ENCODE measurements at places on chromosomes 2 and 18.
A peak's percentile ranks its signal among the peaks of the same experiment; 100 is the strongest.

GRCh38 chr18:35524226-35524625 is 26.5 kb upstream of the INO80C start:
- no peak for DNase-seq

- DNase-seq: no peak
Observed at GRCh38 chr2:74735009-74735408, 81.0 kb downstream of the SEMA4F start.

DNA sequence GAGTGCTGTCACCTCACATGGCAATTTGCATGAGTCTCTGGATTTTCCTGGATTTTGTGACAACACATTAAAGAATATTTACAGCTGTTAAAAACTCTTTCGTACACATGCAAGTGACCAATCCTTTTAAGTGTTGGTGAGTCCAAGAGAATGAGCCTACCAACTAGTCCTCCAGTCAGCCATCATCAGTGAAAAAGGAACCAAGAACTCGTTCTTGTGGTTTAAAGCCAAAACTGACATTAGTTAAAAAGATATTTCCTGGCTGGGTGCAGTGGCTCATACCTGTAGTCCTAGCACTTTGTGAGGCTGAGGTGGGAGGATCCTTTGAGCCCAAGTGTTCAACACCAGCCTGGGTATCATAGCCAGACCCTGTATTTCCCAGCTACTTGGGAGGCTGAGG is 215.4 kb upstream of the ITGA4 start:
- no peak for DNase-seq

DNA sequence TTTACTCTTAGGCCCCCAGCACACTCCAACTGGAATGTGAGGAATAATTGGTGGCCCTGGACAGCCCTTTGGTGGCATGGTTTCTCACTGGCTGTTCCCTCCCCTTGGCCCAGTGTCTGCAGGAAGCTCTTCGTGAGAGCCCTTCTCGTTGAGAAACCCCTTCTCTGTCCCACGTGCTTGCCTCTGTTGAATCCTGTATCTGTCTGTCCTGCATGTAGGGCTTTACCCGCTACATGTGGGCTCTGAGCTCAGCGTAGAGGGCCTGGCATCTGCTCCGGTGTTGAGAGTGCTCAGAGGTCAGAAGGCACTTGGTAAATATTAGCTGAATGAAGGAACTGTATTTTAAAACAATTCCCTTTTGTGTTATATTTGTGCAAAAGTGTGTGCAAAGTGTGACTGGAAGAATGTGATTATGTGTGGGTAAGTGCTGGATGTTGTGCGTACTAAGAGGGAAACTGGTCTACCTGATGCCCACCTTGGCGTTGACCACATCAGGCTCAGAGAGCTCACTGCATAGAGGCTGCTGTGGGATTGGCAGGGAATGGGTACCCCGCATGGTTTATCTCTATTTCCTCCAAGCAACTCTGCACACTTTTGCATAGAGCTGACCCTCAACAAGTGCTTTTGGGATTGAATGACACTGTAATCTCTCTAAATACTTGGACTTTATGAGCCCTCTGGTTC is 40.0 kb downstream of the RNF144A start:
- DNase-seq: no peak

- no peak for DNase-seq
Observed at GRCh38 chr18:52874774-52875173, 534.8 kb downstream of the DCC start.

DNA sequence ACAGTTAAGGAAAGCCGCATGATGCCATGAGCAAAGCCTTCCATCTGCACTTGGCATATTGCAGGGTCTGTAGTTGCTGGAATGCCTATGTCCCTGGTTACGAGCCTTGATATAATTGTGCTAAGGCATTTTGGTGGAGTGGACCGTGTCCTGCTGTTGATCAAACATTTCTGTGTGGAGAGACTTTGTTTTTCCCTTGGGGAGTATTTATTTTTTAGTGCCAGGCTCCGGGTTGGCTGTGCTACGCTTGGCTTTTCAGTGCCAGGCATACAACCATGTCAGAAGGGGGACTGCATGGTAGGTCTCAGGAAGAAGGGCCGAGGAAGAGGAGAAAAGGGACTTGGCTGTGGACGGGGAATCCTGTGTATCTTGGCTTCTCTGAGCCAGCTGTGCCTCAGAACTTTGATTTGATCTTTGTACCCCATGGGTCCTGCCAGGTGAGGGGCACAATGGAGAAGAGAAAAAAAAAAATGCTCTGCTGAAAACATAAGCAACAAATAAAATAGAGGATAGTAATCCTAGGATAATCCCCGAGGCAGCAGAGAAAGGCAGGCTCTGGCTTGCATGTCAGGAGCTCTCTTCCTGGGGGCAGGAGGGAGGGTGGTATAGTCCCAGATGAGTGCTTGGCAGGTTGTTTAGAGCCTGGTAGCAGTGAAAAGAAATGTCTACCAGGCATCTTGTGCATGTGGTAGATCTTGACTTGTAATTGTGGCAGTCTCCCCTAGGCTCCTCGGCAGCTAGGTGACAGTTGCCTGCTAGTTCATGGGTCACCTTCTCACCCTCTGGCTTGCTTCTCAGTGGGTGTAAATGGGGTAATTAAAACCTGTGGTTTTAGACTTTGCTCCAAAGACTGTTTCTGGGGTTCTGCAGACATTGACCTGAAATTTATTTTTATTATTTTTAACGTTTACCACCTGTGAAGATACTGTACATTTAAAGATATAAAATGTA is 233.0 kb downstream of the NEDD4L start:
- DNase-seq: no peak

GRCh38 chr2:139218181-139218580 is 438.0 kb upstream of the NXPH2 start:
- no peak for DNase-seq

DNA sequence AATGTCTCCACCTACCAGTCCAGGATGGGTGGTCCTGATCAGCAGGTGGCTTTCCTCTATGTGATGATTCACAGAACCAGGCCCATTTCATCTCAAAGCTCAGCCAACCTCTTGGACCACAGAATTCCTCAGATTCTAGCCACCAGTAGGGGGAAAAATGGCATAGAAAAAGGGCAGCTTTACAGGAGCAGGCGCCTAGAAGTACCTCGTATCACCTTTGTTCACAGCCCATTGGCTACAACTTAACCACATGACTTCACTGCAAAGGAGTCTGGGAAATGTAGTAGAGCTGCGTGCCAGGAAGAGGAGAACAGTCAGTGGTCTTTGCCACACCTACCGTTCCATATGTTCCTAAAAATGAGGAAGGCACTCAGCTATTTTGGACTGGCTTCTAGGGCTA is 62.8 kb upstream of the DTNA start:
- DNase-seq: no peak

- DNase-seq: no peak
Observed at GRCh38 chr2:230447455-230448451, 31.8 kb downstream of the SP100 start.

DNA sequence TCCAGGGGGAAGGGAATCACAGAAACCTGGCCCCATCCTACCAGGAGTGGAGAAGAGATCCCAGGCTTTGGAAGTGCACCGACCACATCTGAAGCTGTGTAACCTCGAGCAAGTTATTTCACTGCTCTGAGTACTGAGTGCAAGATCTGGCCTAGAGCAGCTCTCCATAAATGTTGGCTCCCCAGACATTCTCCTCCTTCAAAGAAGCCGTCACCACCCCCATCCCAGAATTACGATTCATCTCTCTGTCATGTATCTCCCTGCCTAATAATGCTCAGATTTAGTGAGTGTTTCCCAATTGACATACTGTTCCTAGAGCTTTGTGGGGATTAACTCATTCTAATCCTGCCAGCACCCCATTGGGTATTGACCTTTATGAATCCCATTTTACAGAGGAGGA is 51.7 kb downstream of the TNS1 start:
- DNase-seq: peak; percentile 54

GRCh38 chr2:162199913-162200312 is 43.3 kb downstream of the FAP start:
- no peak for DNase-seq

GRCh38 chr18:63322206-63322605 is 2.6 kb upstream of the BCL2 start:
- no peak for DNase-seq

- DNase-seq: no peak
Observed at GRCh38 chr18:11149441-11150270, at the start of gene PIEZO2. Gene PIEZO2 (minus strand): TSS chr18:11149569. CDS start chr18:11148588, 981 bp downstream.

DNA sequence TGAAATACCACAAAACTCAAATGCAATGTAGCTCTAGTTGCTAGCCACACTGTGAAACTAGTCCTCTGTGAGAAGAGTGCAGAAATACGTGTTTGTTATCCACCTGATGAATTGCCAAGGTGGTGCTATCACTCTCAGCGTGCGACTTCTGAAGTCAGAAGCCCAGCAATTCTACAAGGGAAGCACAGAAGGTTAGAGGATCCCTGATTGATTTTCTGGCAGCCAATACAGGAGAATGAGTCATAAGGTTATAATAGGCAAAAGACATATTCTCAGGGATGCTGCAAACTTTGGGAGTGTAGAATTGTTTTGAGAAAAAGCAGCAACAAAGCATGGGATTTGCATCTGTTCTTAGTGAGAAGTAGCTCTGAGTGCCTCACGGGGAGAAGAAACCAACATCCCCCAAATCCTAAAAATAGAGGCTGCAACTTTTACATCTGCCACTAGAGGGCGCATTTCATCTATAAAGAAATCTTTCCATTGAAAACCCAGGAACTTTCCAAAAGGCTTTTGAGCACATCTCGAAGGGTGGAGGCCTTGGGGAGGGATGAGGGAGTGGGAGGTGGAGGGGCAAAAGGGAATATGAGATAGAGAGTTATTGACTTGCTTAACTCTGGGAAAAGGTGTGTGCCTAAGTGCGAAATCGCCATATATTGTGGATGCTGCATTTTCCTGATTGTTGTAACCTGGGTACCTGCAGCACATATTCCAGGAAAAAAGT is 78.0 kb downstream of the TMEM182 start:
- DNase-seq: no peak

DNA sequence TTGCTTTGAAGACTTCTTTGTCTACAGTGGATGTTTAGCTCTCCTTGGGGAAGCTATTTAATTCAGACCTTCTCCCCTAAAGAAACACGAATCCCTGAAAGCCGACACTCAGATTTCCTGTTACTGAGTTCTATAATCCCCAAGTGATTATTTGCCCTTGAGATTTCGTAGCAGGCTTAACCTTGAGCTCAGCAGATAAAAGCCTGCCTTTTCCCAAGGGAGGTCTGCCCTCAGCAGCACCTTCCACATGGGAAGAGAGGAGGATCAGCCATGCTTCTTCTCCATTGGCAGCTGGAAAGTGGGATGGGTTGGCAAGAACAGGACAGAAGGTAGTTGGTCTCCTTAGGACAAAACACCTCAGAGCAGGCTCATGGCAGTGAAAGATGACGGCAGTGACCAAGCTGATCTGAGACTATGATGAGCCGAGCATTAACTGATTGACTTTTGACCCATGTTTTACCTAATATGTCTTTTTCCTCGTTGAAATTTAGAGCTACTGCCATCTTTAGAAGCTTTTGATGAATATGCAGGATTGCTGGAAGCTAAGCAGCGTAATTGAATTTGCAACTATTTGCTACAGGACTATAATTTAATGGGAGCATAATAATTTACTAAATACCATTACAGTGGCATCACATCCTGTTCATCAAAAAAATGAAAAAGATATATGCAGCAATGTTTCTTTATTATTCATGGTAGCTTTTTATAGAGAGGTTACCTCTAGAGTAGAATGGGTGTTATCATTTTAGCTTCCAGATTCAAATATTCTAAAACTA is 511.1 kb upstream of the ID2 start:
- DNase-seq: no peak

GRCh38 chr2:66273933-66274490 is 160.9 kb upstream of the MEIS1 start:
- DNase-seq: no peak

GRCh38 chr2:207928079-207928478 is 97.2 kb downstream of the PLEKHM3 start:
- DNase-seq: no peak

GRCh38 chr2:66699793-66700676 is 265.1 kb downstream of the MEIS1 start:
- DNase-seq: no peak

- DNase-seq: no peak
Observed at GRCh38 chr2:74939919-74940812, 18.3 kb upstream of the POLE4 start.

GRCh38 chr2:42810971-42811811 is 18.8 kb upstream of the HAAO start:
- DNase-seq: no peak

- no peak for DNase-seq
Observed at GRCh38 chr2:352696-353095, 64.8 kb upstream of the ALKAL2 start.

Measured in ascending aorta (tissue), 2 donors.